EH (cell line): ENCODE measurements at places on chromosomes 2 and 18.

DNA sequence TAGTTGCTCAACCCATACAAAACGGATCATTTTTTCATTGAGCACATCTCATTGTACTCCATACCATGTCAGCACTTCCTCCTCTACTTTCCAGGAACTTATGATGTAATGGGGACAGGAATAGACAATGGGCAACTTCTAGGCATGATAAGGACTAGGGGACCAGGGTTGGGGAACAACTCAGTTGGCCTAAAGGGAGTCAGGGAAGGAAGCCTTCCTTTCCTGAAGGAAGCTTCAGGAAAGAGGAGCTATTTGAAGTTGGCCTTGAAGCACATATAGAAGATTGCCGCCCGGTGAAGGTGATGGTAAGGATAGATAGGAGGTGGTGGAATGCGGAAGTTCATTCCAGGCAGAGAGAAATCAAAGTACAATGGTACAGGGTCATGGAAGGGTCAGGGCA, 283.9 kb downstream of the SLC8A1 start:
- no peak for DNase-seq

- DNase-seq: no peak
Observed at GRCh38 chr18:51751901-51752300, 554.4 kb upstream of the MEX3C start.

GRCh38 chr18:75474332-75474731, 46.8 kb upstream of the SMIM21 start:
- DNase-seq: no peak

DNA sequence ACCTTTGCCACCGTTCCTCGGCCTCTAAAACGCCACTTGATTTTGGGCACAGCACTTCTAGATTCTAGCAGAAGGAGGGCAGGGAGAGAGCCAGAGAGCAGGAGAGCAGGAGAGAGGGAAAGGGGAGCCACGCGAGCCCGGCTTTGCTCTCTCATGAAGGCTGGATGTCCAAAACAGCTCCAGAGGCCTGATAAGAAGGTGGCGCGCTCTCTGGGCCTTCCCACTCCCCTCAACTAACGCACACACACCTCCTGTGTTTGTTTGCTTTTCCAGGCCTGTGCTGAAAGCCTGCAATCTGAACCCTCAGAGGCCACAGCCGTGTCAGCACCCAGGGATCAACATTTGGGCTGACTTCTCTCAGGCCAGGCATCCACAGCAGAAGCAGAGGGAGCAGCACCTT, 184.8 kb upstream of the SOX11 start:
- DNase-seq: no peak

- DNase-seq: peak; percentile 31
Observed at GRCh38 chr2:217445723-217446122, 557.1 kb downstream of the TNS1 start.

DNA sequence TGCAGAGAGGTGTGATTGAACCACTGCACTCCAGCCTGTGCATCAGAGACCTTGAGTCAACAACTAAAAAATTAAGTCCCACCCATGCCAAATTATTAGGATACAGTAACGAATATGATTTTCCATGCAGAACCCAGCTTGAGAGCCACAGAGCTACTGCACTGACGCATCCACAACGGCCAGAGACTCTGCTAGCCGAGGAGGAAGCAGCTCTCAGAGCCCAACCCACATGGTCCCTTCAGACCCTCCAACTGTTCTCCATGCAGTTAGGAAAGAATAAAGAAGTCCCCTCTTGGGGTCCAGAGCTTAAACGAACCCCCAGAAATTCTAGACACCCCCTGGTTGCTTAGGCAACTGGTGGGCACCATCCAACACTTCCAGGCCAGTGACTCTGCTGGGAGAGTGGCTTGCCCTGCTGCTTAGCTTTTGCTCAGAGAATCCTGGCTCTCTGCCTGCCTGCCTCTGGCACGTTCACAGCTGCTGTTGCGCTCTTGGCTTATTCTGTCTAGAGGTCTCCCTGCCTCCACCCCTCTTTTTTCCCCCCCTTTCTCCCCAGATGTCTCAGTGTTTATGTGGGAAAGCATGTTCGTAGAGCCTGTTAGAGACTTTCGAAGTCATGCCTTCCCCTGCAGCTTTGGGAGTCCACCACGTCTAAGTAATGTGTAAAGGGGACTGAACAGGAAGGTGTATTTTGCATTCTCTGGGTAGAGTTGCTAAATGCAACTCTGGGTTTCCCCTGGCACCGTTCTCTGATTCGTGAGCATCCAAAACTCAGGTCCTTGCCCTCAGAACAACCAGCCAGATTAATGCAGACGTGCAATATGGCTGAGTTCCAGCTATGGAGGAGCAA, 26.0 kb upstream of the SP3 start:
- DNase-seq: peak; percentile 69

- peak; percentile 41 for DNase-seq
Observed at GRCh38 chr2:67802291-67802690, 260.5 kb downstream of the C1D start.

- no peak for DNase-seq
Observed at GRCh38 chr18:78975292-78975691, 4.3 kb upstream of the SALL3 start.

GRCh38 chr2:168233166-168233565, 14.2 kb downstream of the STK39 start:
- no peak for DNase-seq

GRCh38 chr2:69477627-69478026, 40.4 kb upstream of the NFU1 start:
- DNase-seq: no peak

GRCh38 chr18:40249390-40250080, 1705.5 kb upstream of the PIK3C3 start:
- no peak for DNase-seq

DNA sequence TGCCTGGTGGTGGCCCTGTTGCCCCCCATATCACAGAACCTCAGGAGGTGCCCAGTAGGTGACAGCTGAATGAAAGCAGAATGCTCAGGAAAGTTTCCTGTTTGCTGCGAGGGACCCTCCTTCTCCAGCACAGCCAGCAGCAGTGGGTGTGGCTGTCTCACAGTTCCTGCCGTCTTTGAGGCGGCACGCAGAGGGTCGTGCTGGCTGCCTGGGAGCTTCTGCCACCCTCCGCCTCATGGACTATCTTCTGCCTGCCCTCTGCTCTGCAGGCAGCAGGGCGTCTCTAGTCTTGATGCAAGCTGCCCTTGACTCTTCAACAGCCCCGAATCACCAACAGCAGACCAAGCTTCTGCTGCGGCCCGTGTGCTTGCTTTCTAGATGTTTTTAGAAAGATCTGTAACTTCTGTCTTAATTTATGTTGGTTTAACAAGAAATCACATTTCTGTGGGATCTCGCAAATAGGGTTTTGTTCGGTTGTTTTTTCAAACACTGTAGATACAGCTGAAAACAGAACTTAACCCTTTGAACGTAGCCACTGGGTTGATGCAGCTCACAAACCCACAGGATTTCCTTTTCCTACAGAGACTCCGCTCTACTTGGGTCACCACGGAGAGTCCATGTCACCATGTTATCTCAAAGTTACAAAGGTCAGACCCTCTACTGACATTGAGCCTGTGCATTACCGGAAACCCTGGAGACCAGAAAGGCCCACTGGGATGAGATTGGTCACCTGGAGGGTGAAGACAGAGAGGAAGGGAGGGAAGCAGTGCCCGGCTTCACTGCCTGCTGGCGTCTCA, 144.9 kb downstream of the ACOXL start:
- DNase-seq: no peak

DNA sequence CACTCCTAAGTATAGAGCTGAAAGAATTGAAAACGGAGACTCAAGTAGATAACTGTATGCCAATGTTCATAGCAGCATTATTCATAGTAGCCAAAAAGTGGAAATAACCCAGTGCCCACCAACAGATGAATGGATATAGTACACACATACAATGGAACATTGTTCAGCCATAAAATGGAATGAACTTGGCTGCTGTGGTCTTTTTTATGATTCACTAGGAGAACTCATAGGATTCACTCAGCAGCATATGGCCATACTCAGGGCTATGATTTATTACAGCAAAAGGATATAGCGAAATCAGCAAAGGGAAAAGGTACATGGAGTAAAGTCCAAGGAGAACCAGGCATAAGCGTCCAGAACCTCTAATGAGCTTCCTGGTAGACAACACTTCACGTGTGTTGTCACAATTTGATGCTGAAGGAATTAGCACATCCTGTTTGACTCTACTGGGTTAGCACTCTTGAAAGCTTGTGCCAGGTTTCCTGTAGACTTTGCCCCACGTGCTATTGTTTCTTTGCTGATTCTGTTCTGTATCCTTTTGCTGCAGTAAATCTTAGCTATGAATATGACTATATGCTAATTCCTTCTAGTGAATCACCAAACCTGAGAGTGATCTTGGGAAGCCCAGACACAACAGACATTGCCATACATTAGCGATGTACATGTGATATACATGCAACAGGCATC, 15.7 kb downstream of the SPC25 start:
- DNase-seq: no peak

DNA sequence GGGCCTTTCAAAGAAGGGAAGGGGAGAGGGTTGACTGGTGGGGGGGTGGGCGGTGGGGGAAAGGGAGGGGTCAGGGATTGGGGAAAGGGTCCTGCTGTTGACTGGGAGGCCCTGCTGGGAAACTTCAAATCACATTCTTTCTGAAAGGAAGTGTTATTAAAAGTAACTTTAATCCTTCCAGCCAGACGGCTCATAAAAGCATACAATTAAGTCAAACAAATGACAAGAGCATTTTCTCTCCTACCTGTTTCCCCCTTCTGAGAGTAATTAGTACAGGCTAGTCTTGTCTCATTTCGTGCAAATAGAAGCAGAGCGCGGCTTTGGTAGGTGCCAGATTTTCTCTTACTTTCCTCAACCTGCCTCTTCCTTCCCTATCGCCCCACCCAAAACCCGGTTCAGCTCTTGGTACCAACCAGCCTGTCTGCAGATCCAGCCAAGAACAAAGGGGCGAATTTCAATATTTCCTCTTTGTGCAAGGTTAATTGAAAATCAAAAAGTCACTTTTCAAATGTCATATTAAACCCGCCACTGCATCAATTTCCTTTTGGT, 2112.6 kb upstream of the PIK3C3 start:
- no peak for DNase-seq

DNA sequence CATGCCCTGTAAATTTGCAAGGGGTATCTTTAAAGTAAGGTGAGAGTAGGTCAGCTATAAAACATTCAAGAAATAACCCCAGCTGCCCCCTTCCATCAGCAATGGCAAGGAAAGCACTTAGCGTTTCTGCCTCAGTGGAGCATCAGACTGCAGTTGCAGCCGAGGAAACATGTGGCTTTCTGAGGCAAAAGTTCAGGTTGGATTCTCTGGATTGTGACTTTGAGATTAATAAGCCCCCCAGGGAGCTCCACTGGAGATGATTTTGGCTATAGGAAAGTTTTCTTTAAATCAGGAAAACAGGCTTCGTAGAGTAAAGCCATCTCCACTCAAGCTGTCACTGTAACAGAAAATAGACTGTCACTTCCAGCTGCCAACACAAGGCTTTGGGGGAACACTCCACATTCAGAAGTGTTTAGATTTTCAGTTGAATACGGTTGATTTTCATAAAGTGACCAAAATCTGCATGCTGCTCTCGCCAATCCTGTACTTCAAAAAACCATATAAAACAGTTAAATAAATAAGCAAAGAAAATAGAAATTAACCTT, 15.3 kb upstream of the RIT2 start:
- DNase-seq: no peak

GRCh38 chr2:86305915-86306254, 31.5 kb downstream of the REEP1 start:
- DNase-seq: no peak
